GM19239 (cell line): ENCODE measurements at places on chromosomes 4 and X.
A peak's percentile ranks its signal among the peaks of the same experiment; 100 is the strongest.

DNA sequence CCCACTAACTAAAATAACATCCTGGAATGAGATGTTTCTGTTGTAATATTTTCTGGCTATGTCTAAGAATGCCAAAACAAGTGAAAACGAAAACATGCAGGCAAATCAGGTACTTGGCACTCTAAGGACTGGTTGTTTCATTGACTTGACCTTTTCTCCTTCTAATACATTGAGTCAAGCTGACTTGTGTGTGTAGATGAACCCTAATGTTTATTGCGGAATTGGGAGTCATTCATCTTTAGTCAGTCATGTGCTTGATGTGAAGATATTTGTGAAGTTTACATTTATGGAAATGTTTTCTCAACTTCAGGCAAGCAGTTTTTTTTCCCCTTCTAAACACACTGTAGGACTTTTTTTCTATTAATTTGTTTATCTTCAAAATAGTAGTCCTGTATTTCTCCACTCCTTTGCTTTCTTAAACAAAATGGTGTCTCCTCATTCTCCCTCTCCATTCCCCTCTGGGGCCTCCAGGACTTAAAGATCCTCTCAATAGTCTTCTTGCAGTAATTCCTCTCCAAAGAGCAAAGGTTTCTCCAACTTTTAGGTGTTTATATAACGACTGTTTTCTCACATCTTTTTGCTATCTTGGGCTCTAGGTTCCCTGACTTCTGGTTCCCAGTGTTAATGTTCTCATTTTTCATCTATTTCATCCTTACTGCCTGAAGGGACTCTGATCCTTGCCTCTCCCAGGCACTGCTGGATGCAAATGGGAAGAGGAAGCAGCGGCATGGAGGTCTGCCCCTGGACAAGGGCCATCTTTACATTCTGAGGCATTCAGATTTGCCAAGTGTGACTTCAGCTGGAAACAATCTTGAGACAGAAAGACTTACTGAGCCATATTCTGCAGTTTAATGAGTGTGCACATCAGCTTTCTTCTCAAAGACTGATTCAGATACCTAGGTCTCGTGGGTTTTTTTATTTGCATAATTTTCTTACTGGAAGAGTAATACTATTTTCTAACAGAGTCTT lies 166.4 kb downstream of the ARHGAP6 start:
- DNase-seq: no peak

- no peak for DNase-seq
Observed at GRCh38 chrX:72621163-72621562, 48.5 kb upstream of the HDAC8 start.

DNA sequence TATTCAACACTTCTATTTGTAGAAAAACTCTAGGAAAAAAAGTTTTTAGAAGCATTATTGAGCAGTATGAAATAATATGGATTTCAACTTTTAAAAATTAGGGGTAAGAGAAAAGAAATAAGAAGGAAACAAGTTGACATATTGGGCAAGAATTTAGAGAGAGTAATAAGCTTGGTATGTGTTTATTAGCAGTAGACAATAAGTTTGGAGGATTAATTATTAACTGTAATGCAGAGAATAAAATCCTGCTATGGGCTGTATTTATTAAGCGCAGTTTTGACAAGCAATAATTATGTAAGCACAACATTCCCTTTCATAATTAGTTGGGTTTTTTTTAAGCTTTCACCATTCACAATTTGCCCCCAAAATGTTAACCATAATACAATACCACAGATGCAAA lies 162.7 kb upstream of the SLC7A11 start:
- no peak for DNase-seq

DNA sequence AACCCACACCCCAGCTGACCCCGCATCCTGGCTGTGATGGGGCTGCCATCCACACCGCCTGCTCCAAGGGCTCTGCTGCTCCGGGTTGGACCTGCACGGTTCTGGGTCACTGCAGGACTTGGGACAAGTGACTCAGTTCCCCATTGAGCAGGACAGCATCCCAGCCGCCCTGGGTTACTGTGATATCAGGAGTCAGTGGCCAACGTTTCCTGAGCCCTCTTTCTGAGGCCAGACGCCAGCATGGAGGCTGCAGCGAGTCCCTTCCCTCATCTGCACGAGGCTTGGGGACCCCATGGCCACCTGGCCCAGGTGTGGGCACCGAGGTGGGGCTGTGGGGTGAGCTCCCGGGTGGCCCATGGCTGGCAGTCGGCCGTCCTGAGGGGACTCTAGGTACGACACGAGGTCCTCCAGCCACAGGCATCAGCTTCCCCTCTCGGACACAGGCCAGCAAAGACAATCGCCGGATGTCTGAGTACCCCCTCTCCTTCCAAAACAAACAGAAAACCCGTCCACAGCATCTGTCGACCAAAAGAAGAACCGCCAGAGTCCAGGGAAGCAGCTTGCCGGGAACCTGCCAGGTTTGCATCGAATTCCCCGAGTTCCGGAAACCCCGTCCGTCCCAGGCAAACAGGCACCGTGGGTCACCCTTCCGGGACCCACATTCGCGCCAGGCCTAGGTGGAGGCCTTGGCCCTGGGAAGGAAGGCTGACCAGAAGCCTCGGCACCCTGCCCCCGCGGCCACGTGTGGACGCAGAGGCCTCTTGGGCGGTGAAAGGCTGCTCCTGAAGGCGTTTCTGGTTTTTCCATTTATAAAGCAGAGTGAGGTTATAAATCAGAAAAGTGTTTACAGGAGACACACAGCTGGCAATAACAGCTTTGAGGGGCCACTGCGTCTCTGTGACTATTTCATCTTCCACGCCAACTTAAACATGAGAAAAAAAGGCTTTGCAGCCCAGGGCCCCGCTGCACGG lies 136.0 kb downstream of the FAM53A start:
- DNase-seq: no peak

DNA sequence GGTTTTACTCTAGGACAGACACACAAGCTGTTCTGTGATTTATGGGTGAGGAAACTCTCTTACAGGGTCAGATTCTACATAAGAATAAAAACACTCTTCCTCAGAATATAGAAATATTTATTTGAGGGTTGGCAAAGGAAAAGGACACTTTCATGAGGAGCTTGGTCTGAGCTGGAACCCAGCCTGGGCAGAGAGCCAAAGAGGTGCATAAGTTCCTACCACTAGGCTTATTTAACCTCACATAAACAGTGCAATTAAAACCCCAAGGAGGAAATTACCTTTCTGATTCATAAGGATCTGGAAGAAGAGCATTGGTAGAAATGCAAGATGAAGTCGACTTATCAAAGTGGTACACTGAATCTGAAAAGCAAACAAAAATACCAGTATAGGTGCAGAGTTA lies 32.9 kb downstream of the SETD7 start:
- DNase-seq: no peak

- no peak for DNase-seq
Observed at GRCh38 chrX:118654331-118654730, 73.1 kb upstream of the IL13RA1 start.

- no peak for DNase-seq
Observed at GRCh38 chr4:54625391-54625790, 32.4 kb upstream of the KIT start.

GRCh38 chr4:158018221-158018830 lies 154.5 kb downstream of the GASK1B start:
- no peak for DNase-seq

DNA sequence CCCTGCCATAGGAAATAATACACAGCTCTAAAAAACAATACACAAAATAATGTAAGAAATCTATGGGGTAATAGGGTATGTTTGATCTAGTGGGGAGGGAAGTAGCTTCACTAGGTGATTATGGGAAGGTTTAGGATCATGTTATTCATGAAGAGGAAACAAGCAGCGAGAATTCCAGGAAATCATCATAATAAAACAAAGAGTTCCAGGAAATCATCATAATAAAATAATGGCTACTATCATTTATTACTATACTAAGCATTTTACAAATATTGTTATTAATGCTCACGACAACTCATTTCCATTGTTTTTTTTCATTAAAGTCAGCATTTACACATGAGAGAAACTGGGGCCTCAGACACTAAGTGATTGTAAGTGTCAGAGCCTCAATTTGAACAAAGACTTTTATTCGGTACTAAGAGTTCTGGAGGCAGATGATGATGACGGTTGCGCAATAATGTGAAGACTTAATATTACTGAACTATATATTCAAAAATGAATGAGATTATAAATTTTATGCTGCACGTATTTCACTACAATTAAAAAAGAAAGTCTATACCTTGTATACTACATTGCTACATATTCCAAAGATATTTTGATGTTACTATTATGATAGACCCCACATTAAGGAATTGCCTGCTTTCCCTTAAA lies 12.2 kb upstream of the CXCL8 start:
- DNase-seq: no peak

DNA sequence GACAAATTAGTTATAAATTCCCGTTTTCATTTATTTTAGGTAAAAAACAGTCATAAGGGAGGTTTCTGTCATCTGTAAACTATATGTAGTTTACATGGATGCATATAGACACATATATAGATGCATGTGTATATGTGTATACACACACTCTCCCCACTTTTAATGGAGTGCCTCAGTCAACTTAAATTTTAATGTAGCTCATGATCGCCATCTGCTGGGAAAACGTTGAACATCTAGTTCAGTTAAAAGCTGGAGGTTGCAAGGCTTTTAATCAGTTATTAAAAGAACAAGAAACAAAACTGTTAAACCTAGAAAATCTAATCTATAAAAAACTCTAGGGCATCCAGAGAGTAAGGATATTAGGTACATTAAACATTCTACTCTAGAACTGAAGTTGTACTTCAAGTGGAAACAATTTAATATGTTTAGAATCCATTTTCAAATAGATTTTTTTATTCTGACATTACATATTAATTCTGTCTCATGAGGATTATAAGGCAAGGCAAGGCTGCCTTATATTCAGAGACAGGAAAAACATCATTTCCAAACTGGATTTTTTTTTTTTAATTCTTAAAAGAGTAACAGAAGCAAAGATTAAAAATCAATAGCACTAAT lies 122.6 kb downstream of the SHISA3 start:
- DNase-seq: no peak

DNA sequence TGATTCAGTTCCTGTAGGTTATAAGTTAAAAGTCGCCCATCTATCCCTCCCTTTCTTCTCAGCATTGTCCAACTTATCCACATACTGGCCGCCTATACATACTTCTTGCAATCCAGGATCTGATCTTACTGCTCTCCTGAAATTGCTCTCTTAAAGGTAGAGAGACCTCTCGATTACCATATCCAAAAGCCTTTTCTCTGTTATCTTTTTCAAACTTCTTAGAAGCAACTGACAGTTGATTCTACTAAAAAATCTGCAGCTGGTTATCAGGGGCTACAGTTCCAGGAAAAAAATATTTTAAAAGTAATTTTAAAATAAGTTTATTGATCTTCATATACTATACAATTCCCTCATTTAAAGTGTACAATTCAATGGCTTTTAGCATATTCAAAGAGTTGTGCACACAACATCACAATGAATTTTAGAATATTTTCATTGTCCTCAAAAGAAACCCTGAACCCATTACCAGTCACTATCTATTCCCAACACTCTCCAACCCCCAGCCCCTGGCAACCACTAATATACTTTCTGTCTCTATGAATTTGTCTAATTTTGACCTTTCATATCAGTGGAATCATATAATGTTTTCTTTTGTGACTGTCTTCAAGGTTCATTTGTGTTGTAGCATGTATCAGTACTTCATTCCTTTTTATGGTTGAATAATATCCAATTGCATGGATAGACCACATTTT lies 102.0 kb downstream of the HDAC8 start:
- no peak for DNase-seq

DNA sequence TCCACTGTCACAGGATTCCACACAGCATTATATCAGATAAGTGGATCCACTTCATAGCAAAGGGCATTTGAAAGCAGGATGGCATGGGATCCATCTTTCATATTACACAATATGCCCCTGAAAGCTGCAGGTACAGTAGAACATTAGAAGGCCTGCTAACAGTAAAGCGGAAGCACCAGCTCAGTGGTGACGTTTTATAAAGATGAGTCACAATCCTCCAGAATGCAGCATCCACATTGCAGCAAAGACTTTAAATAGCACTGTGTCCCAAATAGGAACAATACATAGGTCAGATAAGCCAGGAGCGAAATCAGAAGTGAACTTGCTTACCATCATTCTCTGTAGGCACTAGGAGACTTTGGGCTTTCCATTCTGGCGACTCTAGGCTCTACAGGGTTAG lies 609.5 kb upstream of the FAT1 start:
- DNase-seq: no peak

DNA sequence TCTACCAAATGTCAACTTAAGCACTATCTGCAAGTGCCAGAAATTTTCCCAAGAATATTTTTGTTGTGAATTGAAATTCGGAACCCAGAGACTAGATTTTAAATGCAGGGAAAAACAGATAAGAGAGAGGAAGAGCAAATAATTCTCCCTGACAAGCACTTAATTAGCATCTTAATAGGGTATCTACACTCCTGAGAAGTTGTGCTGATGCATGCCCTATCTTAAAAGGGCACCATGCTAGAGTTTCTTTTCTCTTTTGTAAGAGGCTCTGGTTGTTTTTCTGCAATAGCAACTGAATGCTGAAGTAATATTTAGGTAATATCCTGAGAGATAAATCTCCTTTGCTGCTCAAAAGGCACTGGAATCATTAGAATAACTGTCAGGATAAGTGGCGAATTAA lies 139.9 kb upstream of the UGT8 start:
- DNase-seq: no peak

GRCh38 chr4:100339870-100340269 lies 149.6 kb upstream of the DDIT4L start:
- DNase-seq: no peak

- DNase-seq: no peak
Observed at GRCh38 chr4:80461412-80461811, 125.9 kb downstream of the CFAP299 start.

GRCh38 chr4:155522201-155522600 lies 144.4 kb upstream of the GUCY1A1 start:
- no peak for DNase-seq

- peak; percentile 71 for DNase-seq
Observed at GRCh38 chrX:154436374-154436982, 476 bp upstream of the GDI1 start.

DNA sequence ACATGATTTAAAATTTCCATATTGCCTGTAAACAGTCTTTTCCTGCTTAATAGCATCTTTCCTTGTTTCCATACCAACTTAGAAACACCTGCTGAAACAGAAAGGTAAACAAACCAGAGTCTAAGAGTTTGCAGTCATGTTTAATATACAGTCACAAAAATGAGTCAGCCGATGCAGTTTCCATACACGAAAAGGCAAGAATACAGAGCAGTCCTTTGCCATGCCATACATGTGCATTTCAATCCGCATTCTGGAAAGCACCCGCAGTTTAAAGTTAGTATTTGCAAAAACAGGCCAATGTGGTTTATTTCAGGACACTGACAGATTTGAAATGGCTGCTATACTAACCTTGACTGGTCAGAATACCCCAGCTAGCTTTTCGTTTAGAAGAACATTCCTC lies 32.1 kb downstream of the ASB5 start:
- DNase-seq: no peak
